Activated CD4-positive, alpha-beta memory T cell treated with anti-CD3 and anti-CD28 coated beads, Interleukin-2, amount 10 ng/mL, durations not matched to agents 7 days and 5 days (primary cell): ENCODE measurements at places on chromosomes 13 and 19.
A peak's percentile ranks its signal among the peaks of the same experiment; 100 is the strongest.

DNA sequence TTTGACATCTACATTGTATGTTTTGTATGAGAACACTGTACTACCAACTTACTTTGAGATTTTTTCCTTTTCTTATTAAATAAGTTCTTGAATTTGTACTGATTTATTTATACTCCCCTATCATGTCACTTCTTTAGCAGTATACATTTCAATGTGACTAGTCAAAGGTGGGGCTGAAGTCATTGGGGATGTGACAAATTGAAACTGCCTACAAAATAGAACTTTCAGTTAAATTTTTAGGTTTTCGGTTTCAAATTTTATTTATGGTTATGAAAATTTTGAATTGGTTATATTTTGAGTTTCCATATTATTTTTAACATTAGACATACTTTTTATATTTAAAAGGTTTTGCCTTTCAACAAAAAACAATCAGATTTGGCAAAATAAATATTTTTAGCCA lies 221.6 kb downstream of the NBEA start:
- H3K27ac ChIP-seq, result no peak overlapping the region
- no peak overlapping the region for H3K4me3 ChIP-seq
- no peaks in the 10 kb centered on the region for H3K36me3 ChIP-seq
- H3K4me1 ChIP-seq, result peaks cover 11% of the 10 kb centered on the region
- no peak for DNase-seq
- no peaks in the 10 kb centered on the region for H3K27me3 ChIP-seq

DNA sequence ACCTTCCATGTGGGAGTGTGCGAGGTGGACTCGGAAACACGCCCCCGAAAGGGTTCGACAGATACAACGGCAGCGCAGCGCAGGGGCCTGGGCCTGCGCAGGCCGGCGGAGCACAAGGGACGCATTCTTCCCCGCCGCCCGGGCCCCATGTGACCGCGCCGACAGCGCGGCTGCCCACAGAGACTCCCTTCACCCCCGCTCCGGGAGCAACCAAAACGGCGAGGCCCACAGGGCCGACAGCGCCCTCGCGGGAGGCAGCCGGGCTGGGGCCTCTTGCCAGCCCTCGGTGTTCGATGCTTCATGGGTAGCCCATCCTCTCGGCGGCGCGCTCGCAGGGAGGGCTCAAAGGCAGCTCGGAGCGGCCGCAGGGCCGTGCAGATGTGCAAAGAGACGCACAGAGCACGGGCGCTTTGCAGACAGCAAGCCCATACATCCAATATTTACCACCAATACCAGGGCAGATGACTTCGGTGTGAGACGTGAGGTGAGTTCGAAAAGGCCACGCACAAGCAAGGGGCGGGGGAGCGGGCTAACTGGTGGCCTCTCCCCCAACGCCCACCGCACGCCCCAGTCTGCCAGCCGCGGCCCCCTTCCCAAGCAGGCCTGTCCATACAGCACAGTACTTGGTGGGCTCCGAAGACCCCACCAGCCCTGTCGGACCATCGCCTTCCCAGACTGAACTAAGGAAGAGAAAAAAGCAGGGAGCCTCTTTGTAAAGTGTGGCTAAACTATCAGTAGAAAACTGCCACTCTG lies 89.9 kb downstream of the CRYL1 start:
- no peak overlapping the region for H3K4me3 ChIP-seq
- no peak for DNase-seq
- H3K27ac ChIP-seq, result no peak overlapping the region
- H3K4me1 ChIP-seq, result no peaks in the 10 kb centered on the region
- no peaks in the 10 kb centered on the region for H3K27me3 ChIP-seq
- no peaks in the 10 kb centered on the region for H3K36me3 ChIP-seq

- H3K4me3 ChIP-seq, result peak within 1 kb of the TSS; percentile 97
- H3K27ac ChIP-seq, result peak within 1 kb of the TSS; percentile 95
- no peaks in the 10 kb centered on the region for H3K27me3 ChIP-seq
- H3K36me3 ChIP-seq, result peaks cover 34% of the 10 kb centered on the region
- peak; percentile 78 for DNase-seq
- peaks cover 34% of the 10 kb centered on the region for H3K4me1 ChIP-seq
Measured at GRCh38 chr19:1025960-1026782, at the start of gene CNN2. Gene CNN2, plus strand, starts transcription at chr19:1026608. Its CDS starts 54 bp downstream, at chr19:1026662.

- no peak overlapping the region for H3K27ac ChIP-seq
- H3K4me3 ChIP-seq, result no peak overlapping the region
- H3K27me3 ChIP-seq, result no peaks in the 10 kb centered on the region
- DNase-seq, result no peak
- no peaks in the 10 kb centered on the region for H3K36me3 ChIP-seq
- no peaks in the 10 kb centered on the region for H3K4me1 ChIP-seq
Measured at GRCh38 chr13:75855216-75855615, 219.1 kb downstream of the LMO7 start.

- H3K4me3 ChIP-seq, result peak overlapping the region; percentile 95
- peak overlapping the region; percentile 97 for H3K27ac ChIP-seq
- peaks cover 74% of the 10 kb centered on the region for H3K36me3 ChIP-seq
- no peaks in the 10 kb centered on the region for H3K27me3 ChIP-seq
- no peak for DNase-seq
Measured at GRCh38 chr19:49927526-49928264, 1.3 kb upstream of the ATF5 start.

GRCh38 chr13:106835477-106835876 lies 267.5 kb upstream of the ARGLU1 start:
- DNase-seq, result no peak
- H3K36me3 ChIP-seq, result no peaks in the 10 kb centered on the region
- no peak overlapping the region for H3K4me3 ChIP-seq
- H3K4me1 ChIP-seq, result no peaks in the 10 kb centered on the region

- no peaks in the 10 kb centered on the region for H3K36me3 ChIP-seq
- no peak overlapping the region for H3K27ac ChIP-seq
- no peak overlapping the region for H3K4me3 ChIP-seq
- no peak for DNase-seq
- no peaks in the 10 kb centered on the region for H3K27me3 ChIP-seq
Measured at GRCh38 chr19:30667746-30668145, 295.6 kb downstream of the ZNF536 start.

DNA sequence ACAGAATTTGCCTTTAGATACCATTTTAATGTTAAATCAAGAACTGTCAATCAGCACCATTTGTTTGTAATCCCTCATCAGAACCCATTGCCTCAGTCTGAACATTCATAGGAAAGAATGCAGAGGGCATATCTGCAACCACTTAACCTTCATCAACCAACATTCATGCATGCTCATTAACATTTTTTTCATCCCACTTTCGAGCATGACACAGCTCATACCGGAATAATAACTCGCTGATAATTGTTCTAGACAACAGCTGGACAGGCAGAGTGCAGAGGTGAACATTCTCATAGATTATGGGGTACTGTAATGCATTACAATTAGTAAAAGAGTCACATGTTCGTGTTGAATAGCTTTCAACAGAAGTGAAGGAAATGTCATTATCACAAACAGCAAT lies 216.8 kb downstream of the DIAPH3 start:
- H3K27me3 ChIP-seq, result no peaks in the 10 kb centered on the region
- peaks cover 10% of the 10 kb centered on the region for H3K36me3 ChIP-seq
- no peak overlapping the region for H3K4me3 ChIP-seq
- DNase-seq, result no peak
- H3K4me1 ChIP-seq, result no peaks in the 10 kb centered on the region

- no peak overlapping the region for H3K4me3 ChIP-seq
- H3K36me3 ChIP-seq, result peaks cover 35% of the 10 kb centered on the region
- H3K27me3 ChIP-seq, result no peaks in the 10 kb centered on the region
- H3K27ac ChIP-seq, result no peak overlapping the region
- no peak for DNase-seq
Measured at GRCh38 chr19:49669516-49669915, 3.8 kb downstream of the BCL2L12 start.

DNA sequence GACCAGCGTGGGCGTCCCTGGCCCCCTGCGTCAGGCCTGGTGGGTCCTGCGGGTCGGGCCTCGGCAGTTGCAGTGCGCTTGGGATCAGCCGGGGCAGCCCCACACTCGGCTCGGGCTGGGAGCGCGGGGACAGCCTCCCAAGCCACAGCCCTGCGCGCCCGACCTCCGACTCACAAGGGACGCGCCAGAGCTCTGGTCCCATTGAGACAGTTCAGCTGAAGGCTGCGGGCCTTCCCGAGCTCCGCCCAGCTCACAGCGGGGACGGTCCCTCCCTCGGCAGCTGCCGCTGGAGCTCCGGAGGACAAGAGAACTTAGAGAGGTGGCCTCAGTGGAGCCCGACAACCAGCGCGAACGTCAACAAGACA lies 45.7 kb upstream of the ZNF730 start:
- H3K36me3 ChIP-seq, result peaks cover 2% of the 10 kb centered on the region
- no peak overlapping the region for H3K27ac ChIP-seq
- no peak for DNase-seq
- peaks cover 2% of the 10 kb centered on the region for H3K27me3 ChIP-seq
- no peaks in the 10 kb centered on the region for H3K4me1 ChIP-seq
- H3K4me3 ChIP-seq, result no peak overlapping the region

GRCh38 chr19:10468133-10468532 lies 35.0 kb downstream of the KEAP1 start:
- no peak overlapping the region for H3K4me3 ChIP-seq
- no peaks in the 10 kb centered on the region for H3K4me1 ChIP-seq
- H3K27me3 ChIP-seq, result no peaks in the 10 kb centered on the region
- H3K36me3 ChIP-seq, result peaks cover 25% of the 10 kb centered on the region
- no peak overlapping the region for H3K27ac ChIP-seq

DNA sequence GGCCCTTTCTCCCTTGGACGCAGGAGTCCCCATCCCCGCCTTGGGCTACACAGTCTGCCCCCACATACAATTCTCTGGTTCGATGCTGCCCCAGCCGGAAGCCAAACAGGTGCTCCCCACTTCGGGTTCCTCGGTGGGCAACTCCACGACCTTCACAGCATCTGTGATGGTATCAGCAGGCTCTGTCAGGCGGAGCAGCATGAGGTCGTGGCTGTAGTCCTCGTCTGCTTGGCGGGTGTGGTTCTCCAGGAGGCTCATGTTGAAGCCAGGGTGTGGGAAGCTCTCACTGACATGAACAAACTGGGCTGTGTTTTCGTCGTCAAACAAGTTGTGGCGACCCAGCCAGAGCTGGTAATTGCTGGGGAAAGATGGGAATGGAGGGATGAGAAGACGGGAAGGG lies 3.5 kb downstream of the KLK1 start:
- H3K4me3 ChIP-seq, result peak overlapping the region; percentile 26
- H3K36me3 ChIP-seq, result no peaks in the 10 kb centered on the region
- H3K27ac ChIP-seq, result no peak overlapping the region

GRCh38 chr19:23914402-23915286 lies at the start of gene ZNF726:
Gene ZNF726, plus strand, starts transcription at chr19:23914886. Its CDS starts 109 bp downstream, at chr19:23914995.
- DNase-seq, result peak; percentile 89
- H3K27ac ChIP-seq, result peak within 1 kb of the TSS; percentile 89
- peaks cover 16% of the 10 kb centered on the region for H3K4me1 ChIP-seq
- peak within 1 kb of the TSS; percentile 93 for H3K4me3 ChIP-seq
- no peaks in the 10 kb centered on the region for H3K27me3 ChIP-seq

GRCh38 chr19:10321874-10322835 lies 6.3 kb upstream of the FDX2 start:
- H3K27ac ChIP-seq, result no peak overlapping the region
- H3K4me3 ChIP-seq, result no peak overlapping the region
- no peak for DNase-seq

DNA sequence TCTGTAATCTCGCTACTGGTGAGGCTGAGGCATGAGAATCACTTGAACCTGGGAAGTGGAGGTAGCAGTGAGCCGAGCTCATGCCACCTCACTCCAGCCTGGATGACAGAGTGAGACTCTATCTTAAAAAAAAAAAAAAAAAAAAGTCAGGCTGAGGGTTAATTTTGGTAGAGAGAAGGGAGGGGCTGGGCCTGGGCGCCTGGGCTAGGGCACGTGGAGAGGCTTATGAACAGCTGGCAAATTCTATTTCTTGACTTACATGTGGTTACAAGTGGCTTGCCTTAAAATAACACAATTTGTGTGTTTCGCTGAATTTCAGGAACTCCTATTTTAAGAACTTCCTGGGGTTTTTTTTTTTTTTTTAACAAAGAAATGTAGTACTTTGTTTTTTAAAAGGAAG lies 47.6 kb upstream of the MAP3K10 start:
- H3K36me3 ChIP-seq, result no peaks in the 10 kb centered on the region
- H3K4me1 ChIP-seq, result peaks cover 48% of the 10 kb centered on the region
- peak overlapping the region; percentile 86 for H3K27ac ChIP-seq

GRCh38 chr19:8332976-8333766 lies 9.9 kb downstream of the KANK3 start:
- no peak for DNase-seq
- no peak overlapping the region for H3K4me3 ChIP-seq
- no peak overlapping the region for H3K27ac ChIP-seq
- H3K4me1 ChIP-seq, result peaks cover 9% of the 10 kb centered on the region
- H3K36me3 ChIP-seq, result no peaks in the 10 kb centered on the region

- no peak for DNase-seq
- H3K27me3 ChIP-seq, result no peaks in the 10 kb centered on the region
- no peak overlapping the region for H3K27ac ChIP-seq
Measured at GRCh38 chr13:38239874-38240273, 109.8 kb upstream of the UFM1 start.

- no peaks in the 10 kb centered on the region for H3K27me3 ChIP-seq
- no peak overlapping the region for H3K4me3 ChIP-seq
- no peak for DNase-seq
- H3K4me1 ChIP-seq, result no peaks in the 10 kb centered on the region
- no peaks in the 10 kb centered on the region for H3K36me3 ChIP-seq
- no peak overlapping the region for H3K27ac ChIP-seq
Measured at GRCh38 chr13:72462166-72462565, 265.3 kb downstream of the MZT1 start.

- no peak overlapping the region for H3K4me3 ChIP-seq
- peaks cover 45% of the 10 kb centered on the region for H3K4me1 ChIP-seq
- H3K27ac ChIP-seq, result peak overlapping the region; percentile 49
- no peak for DNase-seq
- H3K27me3 ChIP-seq, result no peaks in the 10 kb centered on the region
- peaks cover 49% of the 10 kb centered on the region for H3K36me3 ChIP-seq
Measured at GRCh38 chr19:45045671-45046353, 7.0 kb downstream of the CLASRP start.

DNA sequence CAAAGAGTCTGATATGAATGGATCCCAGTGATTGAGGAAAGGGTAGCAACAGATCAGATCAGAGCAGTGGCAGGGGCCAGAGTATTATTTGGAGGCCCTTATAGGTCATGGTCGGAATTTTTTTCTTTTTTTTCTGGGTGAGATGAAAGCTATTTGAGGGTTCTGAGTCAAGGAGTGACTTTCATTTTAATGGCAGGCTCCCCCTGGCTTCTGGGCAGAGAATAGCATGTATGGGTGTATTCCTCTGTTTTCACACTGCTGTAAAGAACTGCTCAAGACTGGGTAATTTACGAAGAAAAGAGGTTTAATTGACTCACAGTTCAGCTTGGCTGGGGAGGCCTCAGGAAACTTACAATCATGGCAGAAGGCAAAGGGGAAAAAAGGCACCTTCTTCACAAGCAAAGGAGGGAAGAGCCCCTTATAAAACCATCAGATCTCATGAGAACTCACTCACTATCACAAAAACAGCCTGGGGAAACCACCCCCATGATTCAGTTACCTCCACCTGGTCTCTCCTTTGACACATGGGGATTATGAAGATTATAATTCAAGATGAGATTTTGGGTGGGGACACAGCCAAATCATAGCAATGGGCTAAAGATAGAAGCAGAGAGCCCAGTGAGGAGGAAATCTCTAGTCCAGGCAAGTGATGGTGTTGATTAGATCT lies 3.0 kb upstream of the SLC6A16 start:
- DNase-seq, result peak; percentile 60
- peaks cover 21% of the 10 kb centered on the region for H3K36me3 ChIP-seq
- no peak overlapping the region for H3K4me3 ChIP-seq
- peaks cover 49% of the 10 kb centered on the region for H3K4me1 ChIP-seq
- no peak overlapping the region for H3K27ac ChIP-seq

GRCh38 chr19:6725513-6726231 lies 5.2 kb upstream of the C3 start:
- peaks cover 7% of the 10 kb centered on the region for H3K36me3 ChIP-seq
- peaks cover 2% of the 10 kb centered on the region for H3K27me3 ChIP-seq
- no peak for DNase-seq
- no peak overlapping the region for H3K27ac ChIP-seq
- H3K4me1 ChIP-seq, result peaks cover 19% of the 10 kb centered on the region
- no peak overlapping the region for H3K4me3 ChIP-seq
